ENCODE measurements at places on chromosomes 5 and 9. TPM values are rescaled to one million over a fixed set of nuclear protein-coding genes. Genes with fewer than 3 reads are reported as not detected.

GRCh38 chr5:73312146-73312871 is 136.3 kb downstream of the FOXD1 start:
- DNase-seq, result no peak

Gene SLC24A2
- 0.14 TPM for total RNA-seq

DNA sequence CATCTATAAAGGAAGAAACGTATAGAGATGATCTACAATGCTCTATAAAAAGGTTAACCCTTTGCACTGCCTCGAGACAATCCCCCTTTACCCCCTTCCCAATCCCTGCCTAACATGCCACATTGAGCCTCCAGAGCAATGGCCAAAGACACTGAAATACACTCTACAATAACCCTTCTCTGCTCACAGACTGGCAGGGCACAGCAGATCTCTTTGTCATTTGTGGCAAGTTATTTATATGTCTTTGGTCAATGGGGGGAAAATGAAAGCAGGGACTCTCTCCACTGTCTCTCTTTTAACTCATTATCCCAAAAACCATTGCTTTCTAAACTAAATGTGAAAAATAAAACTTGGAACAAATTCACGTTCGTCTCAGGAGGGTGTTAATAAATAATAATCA is 51.7 kb downstream of the PTCH1 start:
- no peak for DNase-seq

GRCh38 chr5:10654566-10654965 is 90.7 kb downstream of the ANKRD33B start:
- DNase-seq, result no peak

DNA sequence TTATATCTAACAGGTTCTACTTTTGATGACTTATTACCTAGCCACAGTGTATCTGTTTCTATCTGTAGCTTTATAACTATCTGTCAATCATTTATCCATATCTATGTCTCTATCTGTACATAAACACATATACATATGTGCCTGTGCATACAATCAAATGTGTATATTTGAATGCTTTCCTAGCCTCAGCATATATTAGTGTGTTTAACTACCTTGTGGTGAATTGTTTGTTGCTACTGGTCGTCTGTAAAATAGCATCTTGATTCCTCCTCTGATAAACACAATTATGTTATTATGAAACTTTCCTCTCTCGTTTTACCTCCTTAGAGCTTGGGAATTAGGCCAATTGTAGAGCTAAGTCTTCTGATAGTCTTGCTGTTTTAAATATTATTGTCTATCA is 44.4 kb downstream of the PARP8 start:
- no peak for DNase-seq

DNA sequence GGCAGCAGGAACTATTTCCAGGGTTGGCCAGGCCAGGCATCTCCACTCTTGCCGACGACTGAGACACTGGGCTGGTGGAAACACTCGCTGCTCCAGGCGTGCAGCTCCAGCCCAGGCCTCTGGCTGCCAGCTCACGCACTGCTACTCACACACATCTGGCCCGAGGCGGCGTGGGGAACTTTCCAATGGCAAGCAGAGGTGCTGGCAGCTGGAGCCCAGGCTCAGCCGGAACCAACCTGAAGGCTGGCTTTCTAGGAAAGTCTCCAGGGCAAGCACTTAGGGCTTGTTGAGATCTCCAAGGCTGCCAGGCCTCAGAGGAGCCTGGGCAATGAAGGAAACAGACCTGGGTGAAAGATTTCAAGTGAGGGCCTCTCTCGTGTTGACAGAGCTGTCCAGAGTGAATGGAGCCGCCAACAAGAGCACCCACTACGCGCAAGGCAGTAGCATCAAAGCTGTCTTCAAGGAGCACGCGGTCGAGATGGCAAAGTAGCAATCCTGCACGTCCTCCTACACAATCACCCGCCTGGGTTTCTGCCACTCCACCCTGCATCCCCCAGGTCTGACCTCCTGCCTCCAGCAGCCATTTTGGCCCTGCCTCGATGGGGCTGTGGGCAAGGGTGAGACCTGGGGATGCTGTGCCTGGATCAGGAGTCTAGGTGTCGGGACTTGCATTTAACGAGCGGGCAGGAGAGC is 14.4 kb downstream of the SH3PXD2B start:
- DNase-seq, result no peak

DNA sequence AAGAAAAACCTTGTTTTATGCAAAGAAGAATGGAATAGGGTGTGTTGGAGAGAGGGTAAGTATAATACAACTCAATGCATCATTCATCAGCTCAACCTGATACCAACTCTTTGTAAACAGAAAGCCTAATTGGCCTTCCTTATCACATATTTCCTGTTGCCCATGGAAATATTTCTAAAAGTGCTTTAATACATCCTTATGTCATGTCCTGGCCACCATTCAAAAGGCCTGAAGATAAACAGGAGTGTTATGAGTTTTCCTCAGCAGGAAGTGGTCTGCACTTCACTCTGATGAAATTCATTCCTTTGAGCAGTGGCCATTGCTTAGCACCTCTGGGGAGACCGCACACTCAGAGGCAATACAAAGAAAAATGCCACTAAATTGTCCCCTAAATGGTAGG is 511.2 kb downstream of the SEMA5A start:
- DNase-seq, result no peak

GRCh38 chr9:126745574-126746411 is 59.0 kb upstream of the ZBTB43 start:
- no peak for DNase-seq

Gene NR2F1
- 411 TPM for total RNA-seq

Gene NSG2
- 3.1 TPM for total RNA-seq

Gene SFXN1
- total RNA-seq, result 103 TPM

Gene CMYA5
- 0.73 TPM for total RNA-seq

Gene CANX
- total RNA-seq, result 652 TPM

GRCh38 chr5:45847877-45848276 is 151.7 kb upstream of the HCN1 start:
- no peak for DNase-seq

DNA sequence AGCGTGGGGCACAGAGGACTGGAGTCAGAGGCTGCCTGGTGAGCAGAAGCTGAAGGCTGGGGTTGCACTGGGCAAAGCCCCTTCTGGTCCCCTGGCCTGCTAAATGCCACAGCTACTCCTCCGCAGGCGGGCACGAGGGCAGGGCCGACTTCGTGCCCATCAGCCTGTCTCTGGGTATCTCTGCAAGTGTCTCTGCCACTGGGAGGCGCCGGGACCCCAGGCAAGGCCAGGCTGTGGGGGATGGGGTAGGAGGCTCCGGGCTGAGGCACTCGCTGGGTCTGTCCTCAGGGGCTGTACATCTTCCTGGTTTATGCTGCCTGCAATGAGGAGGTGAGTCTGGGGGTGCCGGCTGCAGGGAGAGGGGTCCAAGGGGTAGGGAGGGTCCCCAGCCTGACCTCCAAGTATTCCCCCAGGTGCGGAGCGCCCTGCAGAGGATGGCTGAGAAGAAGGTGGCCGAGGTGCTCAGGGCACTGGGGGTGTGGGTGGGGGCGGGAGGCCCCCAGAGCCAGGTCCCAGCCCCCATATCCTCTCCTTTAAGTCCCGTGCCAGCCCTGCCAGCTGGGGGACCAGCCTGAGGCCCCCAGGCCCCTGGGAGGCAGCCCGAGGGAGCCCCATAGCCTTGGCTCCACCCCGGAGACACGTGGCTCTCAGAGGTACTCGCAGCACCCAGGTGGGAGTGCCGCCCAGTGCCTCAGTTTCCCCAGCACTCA is 25.1 kb downstream of the ADGRD2 start:
- DNase-seq, result no peak

DNA sequence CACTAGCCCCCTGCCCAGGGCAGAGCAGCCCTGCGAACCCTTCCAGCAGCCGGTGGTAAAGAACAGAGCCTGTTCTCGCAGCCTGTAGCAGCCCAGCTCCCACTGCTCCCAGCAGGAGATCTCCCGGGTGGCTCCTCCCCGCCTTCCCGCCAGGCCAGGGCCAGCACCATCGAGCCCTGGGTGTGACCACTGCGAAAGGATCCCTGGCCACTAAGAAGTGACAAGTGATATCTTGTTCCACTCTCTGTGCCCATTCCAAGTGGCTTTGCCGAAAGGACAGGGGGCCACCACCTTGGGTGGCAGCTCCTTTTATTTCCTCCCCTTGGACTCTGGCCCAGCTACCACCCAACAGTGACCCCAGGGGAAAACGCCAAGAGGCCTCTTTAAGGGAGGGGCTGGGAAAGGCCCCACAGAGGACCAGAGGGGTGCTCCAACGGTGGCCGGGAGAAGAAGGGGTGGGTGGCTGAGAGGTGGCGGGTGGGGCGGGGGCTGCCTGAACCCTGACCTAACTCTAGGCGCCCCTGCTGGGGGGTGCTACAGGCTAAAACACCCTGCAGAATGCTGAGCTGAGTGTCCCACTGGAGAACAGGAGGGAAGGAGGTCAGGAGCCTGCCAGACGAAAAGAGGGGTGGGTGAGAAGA is 1.6 kb downstream of the NACC2 start:
- no peak for DNase-seq

- DNase-seq, result no peak
Observed at GRCh38 chr9:952546-952945, 23.9 kb upstream of the DMRT3 start.

Gene IL5
- total RNA-seq, result not detected

- DNase-seq, result no peak
Observed at GRCh38 chr5:50763351-50763750, 96.9 kb downstream of the PARP8 start.

Gene TMED9
- 113 TPM for total RNA-seq

DNA sequence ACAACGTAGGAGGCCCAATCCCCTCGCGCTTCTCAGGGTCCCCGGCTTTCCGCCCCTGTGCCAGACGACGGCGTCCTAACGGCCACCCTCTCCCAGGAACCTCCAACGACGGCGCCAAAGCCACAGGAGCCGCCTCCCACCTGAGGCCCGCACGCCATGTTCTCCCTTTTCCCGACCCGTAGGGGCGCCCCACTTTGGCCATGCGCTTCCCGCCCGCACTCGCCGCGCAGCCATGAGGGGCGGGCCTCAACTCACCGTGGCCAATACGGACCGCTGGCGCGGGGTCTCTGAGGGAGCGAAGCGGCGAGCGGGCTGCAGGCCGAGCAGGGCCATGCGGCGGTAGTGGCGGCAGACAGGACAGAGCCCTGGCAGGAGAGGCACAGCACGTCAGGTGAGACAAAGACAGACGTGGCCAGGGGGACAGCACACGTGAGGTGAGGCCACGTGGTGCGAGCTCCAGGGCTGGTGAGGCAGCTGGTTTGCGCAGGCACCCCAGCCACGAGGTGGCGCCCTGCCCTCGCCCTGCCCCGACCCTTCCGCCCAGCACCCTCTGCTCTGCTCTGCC is 1005.5 kb upstream of the PTPRD start:
- DNase-seq, result no peak

Gene CAST
- total RNA-seq, result 50.3 TPM

Gene C1QTNF2
- 0.42 TPM for total RNA-seq

Gene SPAG8
- 1.4 TPM for total RNA-seq

DNA sequence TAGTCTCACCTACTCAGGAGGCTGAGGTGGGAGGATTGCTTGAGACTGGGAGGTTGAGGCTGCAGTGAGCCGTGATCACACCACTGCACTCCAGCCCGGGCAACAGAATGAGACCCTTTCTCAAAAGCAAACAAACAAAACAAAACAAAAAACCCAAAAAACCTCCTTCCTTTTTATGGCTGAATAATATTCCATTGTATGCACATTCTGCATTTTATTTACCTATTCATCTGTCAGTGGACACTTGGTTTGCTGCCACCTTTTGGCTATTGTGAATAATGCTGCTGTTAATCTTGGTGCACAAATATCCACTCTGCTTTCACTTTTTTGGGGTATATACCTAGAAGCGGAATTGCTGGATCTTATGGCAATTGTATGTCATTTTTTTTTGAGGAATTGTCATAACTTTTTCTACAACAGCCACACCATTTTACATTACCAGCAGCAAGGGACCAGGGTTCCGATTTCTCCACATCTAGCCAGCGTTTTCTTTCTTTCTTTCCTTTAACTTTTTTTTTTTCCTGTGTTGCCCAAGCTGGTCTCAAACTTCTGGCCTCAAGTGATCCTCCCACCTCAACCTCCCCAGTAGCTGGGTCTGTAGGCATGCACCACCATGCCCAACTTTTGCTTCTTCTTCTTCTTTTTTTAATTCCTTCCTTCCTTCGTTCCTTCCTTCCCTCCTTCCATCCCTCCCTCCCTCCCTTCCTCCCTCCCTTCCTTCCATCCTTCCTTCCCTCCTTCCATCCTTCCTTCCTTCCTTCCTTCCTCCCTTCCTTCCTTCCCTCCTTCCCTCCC is 30.6 kb downstream of the NKX2-5 start:
- no peak for DNase-seq

- DNase-seq, result no peak
Observed at GRCh38 chr9:77392328-77392727, 215.0 kb downstream of the VPS13A start.

DNA sequence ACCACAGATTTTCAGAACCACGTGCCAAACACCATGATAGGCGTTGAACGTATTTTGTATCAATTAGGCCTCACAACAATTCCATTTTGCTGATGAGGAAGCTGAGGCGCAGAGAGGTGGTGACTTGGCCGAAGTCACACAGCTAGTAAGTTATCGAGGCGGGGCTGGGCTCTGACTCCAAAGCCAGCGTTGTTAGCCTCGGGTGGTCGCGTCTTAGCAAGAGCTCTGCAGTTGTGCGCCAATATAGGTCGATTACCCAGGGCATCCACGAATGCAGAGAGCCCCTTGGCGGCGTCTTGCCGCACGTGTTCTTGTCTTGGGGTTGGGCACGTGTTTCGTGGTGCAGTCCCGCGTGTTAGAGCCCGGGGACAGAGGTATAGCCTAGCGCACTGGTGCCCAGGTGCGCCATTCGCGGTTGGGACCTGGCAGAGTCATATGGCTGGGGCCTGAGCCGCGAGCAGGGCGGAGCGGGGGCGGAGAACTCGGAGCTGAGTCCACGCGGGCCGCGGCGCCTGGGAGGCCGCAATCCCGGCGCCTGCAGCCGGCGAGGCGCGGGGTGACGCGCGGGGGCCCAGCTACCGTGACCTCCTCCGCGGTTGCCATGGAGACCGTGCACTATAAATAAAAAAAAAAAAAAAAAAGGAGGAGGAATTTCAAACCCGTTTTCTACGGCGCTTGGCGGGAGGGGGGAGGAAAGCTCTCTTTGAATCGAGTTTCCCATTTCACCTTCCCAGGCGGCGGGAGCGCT is 62.3 kb downstream of the CXXC5 start:
- DNase-seq, result no peak

DNA sequence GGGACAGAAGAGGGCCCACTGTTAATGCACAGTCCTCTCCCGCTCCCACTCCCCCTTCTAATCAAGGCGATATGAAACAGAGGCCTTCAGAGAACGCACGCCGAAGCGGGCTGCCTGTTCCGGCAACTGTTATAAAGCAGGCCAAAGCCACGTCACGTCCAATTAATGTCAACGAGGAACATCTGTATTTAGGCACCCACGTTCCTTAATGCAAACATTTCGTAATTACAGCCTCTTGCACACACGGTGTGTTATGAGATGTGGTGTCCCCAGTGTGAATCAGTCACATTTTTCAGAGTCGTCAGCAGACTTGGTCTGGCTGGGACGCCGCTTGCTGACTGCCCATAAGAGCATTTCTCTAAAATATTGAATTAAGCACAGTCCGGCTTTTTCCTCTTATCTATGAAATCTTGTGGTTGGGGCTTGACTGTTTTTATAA is 339.0 kb downstream of the NSG2 start:
- no peak for DNase-seq
